CD4-positive, alpha-beta T cell treated with Interleukin-15 for 4 hours (primary cell): ENCODE measurements at places on chromosomes 1 and 21.

GRCh38 chr1:211493133-211493871, 1.3 kb upstream of the RD3 start:
- no peak for DNase-seq

DNA sequence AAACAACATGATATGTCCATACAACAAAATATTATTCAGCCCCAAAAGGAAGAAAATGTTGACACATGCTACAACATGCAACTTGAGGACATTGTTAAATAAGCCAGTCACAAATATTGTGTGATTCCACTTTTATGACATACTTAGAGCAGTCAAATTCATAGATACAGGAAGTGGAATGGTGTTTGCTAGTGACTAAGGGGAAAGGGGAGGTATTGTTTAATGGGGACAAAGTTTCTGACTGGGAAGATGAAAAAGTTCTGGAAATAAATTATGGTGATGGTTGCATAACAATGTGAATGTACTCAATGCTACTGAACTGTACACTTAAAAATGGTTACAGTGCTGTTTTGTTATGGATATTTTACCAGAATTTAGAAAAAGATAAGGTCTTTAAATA, 77.7 kb downstream of the RHOU start:
- DNase-seq = no peak

DNA sequence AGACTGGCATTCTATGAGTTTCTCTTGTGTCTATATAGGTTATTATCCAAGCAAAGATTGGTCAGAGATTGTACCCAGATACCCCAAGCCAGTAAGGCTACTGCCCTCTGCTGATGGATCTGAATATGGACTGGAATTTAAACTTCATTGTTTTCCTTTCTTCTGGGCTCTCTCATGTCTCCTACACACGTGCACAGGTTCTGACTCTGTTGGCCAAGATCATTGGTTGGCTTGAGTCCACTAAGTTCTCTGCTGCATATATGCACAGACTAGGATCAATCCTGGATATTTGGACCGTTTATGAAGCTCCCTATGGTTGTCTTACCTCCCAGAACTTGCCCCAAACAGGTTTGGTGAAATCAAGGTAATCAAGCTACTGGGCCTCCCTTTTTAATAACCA, 69.7 kb downstream of the CC2D1B start:
- DNase-seq = peak; percentile 22

DNA sequence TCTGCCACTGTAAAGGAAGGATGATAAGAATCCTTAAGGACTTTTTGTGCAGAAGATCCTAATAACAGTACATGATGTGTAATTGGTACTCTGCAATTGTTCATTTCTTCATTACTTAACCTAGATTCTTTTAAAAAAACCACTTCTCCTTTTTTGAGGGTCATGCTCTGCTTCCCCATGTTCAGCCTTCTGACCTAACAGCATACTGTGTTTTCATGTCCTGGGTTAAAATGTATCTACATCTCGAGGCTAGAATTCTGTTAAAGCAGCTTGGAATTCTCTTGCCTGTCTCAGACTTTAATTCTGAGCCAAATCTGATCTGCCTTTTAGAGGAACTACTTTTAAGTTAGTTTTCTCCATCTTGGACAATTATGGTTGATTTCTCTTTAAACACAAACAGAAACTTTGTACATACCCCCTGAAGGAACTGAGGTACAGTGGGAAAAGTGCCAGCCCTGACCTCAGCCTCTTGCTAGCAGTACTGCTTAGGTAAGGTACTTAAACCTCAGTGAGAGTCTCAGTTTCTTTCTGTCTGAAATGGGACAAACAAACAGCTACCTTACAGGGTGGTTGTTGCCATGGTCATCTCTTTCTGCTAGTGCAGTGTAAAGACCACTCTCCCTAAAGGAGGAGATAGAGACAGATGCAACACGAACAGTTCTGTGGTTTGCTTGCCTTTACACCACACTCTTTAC, 103.2 kb upstream of the DYNLT5 start:
- no peak for DNase-seq

DNA sequence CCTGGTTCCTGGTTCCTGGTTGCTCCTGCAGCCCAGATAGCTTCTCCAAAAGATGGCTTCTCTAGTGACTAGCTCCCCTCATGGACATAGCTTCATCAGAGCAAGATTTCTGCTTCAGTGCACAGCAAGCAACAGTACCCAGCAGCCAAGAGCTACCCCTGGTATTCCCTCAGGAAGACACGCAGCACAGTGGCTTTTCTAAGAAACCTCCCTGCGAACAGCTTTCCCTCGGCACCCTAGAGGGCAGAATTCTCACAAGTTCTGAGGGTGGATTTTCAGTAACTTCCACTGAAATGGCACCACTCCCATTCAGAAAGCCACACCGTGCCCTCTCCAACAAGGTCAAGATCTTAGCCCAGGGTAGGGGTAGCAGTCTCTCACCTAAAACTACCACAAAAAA, 128.2 kb downstream of the EIF4G3 start:
- DNase-seq = no peak

DNA sequence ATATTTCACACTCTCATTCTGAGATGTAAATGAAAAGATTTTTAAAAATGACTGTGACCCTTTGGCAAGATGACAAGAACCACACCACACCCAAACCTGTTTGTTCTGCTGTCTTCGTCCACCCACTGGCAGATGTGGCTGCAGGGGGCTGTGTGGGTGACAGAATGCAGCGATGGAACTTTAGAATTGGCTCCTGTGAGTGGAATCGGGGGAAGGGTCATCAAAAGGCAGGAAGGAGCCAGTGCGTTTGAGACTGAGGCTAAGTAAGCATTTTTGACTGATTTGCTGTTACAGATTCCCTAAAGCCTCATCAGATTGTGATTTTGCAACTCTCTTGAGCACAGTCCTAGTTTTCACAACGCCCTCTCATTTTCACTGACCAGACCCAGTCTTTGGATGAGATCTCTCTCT, 111.2 kb upstream of the ADGRL2 start:
- no peak for DNase-seq

- peak; percentile 78 for DNase-seq
These were observed 81.1 kb upstream of the AK4 start for GRCh38 chr1:65066766-65067490.

DNA sequence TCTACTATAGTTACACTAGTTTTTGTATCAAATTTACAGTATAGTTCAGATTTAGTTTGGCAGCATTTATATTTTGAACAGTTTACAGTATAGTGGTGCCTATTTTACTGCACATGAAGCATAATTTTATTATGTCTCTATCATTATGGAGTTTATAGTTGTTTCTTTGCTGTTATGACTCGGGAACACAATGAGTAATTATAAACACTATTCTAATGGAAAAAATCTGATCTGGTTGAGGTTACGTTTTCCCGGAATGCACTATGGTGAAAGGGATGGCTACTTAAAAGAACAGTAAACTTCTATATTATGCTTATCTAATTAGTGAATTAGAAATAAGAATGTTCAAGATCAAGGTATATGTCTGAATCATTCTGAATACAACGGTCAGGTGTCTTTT, 10.6 kb downstream of the LCA5L start:
- DNase-seq = no peak

- no peak for DNase-seq
These were observed 119.4 kb upstream of the PRMT6 start for GRCh38 chr1:106937104-106937503.

- DNase-seq = no peak
These were observed 6.6 kb downstream of the CAPZA1 start for GRCh38 chr1:112626193-112626592.

DNA sequence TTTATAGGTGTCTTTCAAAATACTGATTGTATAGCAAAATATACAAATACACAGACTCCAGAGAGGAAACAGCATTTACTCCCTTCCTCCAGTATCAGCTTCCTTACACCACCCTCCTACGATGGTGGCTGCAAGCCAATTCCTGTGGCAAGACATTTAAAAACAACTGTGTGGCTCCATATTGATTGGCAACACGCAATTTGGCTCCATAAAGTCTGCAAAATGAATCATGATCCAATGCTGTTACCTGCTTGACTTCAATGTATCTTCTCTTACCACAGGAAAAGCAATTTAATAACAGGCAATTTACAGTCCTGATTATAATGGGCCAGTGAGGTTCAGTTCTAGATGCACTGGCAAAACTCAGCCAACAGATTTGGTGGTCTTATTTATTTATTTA, 19.7 kb upstream of the ATP6V1G3 start:
- no peak for DNase-seq
